ENCODE measurements at places on chromosomes 2 and 18.

- DNase-seq, result no peak
Measured at GRCh38 chr2:152387041-152387440, 52.1 kb downstream of the FMNL2 start.

DNA sequence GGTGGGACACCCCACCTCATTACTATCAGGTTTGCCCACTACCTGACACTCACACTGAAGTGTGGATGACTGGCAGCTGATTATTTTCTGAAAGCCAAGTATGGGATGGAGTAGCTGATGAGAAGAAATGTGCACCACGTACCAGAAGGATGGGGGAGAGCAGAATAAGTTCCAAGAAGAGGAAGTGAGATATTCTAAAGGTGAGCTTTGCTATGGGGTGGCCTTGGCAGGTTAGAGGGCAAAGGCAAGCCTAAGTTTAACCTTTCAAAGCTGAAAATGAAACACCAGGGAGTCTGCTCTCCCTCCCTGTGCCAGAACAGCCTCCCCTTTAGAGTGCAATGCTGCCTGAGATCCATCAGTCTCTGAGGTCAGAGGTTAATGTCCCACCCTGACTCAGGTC lies 196.1 kb upstream of the OSR1 start:
- no peak for DNase-seq

DNA sequence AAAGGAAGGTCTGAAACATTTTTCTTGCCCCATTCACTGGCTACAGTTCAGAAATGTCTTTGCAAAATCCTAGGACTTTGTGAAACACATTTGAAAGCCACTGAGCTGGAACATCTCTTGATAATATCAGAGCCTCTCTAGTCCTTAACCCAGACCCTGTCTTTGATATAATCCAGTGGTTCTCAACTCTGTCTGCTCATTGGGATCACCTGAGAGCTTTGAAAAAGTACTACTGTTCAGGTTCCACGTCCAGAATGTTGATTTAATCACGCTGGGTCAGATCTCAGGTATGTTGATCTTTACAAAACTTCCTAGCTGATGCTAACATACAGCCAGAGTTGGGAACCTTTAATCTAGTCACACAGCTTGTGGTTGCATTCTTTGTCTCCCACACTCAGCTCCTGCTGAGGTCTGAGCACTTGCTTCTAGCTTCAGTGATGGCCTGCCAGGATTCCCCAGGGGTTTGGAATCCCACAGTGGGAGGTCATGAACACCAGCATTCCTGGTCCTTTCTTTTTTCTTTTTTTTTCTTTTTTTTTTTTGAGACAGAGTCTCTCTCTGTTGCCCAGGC lies 262.7 kb downstream of the SETBP1 start:
- no peak for DNase-seq

DNA sequence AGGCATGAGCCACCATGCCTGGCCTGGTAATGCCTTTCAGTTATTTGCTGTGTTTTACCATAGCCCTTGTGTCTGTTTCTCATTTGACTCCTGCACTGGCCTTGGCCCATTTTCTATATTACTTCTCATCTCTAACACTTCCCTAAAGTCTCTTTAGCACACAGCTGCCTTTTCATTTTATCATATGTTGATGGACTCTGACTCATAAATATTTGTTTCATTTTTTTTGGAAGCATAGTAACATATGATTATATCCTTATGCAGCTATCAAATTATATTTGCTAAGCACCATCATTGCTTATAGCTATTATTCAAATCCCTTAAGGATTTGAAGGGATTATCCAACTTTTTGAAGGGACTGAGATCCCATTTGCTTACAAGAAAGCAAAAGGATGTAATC lies 320.3 kb downstream of the GPD2 start:
- no peak for DNase-seq
